Amniotic stem cell (primary cell): ENCODE measurements at places on chromosomes 7 and 10.

- no peak for DNase-seq
Observed at GRCh38 chr10:10687751-10688150, 329.9 kb upstream of the CELF2 start.

DNA sequence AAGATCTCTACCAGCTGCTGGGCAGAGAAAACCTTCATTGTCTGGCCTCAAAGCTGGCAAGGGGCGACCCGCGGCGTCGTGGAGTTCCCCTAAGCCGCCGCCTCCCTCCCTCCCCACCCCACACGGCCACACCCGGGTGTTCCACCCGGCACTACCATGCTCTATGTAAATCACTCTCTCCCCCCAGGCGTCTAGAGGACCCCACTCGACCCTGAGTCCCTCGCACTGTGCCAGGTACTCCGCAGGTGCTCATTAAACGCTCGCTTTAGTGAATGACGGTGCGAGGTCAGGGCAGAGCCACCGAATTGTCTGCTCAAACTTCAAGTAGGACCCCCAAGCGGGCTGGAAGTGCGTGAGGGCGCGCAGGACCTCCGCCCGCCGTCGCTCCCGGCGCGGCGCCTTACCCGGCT lies 628 bp downstream of the PARP12 start:
- DNase-seq, result no peak

DNA sequence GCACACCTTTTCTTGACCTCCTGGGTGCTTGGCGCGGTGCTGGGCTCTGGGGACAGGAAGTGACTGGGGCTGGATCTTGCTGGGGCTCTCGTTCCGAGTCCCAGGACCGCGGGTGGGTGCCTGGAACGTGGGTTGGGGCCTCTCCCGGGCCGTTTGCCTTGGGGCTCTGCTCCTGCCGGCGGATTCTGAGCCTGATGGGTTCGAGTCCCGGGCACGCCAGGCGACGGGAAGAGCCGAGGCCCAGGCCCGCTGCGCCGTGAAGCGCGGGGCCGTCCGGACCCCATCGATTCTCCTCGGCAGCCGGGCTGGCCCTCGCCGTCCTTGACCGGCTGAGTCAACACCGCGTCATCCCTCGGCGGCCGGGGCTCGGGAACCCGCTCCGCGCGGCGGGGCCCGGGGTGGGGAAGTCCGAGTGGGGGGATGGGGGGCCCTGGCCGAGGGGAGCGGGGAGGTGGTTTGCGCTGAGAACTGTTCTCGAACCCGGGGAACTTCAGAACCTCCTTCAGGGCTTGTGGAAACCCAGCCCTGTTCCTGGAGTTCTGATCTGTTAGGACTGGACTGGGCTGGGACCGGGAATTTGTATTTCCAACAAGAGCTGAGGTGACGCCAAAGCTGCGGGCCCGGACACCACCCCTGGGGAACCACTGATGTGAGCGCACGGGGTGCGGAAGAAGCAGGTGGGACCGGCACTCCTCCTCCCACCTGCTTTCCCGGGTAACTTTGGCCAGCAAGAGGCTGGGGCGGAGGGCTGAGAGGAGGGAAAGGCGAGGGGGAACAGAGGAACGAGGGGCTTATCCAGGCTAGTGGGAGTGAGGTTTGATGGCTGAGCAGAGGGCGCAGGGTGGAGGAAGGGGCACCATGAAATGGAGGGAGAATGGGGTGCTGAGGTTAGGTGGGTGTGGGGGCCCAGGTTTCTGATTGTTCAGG lies 6.2 kb downstream of the HHEX start:
- peak; percentile 39 for DNase-seq

GRCh38 chr10:74255214-74255613 lies 104.2 kb downstream of the ADK start:
- DNase-seq, result no peak

- no peak for DNase-seq
Observed at GRCh38 chr10:118968060-118968459, 61.5 kb upstream of the NANOS1 start.

DNA sequence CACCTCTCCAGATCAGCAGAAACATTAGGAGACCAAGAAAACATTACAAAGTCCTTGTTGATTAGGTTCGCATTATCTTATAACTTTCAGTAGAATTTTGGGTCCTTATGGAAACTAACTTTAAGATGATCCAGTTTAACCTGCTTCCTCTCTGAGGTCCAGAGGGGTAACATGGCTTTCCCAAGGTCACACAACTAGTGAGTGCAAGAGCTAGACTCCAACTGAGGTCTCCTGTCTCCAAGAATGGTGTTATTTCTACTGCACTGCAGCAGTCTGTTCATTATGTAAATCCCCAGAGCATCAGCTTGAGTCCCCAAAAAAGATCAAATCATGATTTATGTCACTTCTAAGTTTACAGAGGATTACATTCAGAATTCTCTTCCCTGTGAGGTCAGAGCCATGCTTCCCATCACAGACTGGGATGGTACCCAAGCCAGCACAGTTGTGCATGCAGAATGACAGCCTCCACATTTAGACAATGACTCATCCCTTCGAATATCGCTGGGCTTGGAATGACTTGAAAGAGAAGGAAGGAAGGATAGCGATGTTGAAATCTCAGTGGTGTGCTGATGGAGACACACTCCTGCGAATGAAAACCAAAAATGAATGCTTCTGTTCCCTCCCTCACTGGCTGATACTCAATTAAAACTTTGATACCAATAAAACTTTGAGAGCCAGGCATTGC lies 163.1 kb upstream of the PLXNA4 start:
- DNase-seq, result peak; percentile 28

- no peak for DNase-seq
Observed at GRCh38 chr10:97428572-97428981, 2.6 kb downstream of the PGAM1 start.

GRCh38 chr10:64503429-64503828 lies 982.2 kb downstream of the REEP3 start:
- no peak for DNase-seq

DNA sequence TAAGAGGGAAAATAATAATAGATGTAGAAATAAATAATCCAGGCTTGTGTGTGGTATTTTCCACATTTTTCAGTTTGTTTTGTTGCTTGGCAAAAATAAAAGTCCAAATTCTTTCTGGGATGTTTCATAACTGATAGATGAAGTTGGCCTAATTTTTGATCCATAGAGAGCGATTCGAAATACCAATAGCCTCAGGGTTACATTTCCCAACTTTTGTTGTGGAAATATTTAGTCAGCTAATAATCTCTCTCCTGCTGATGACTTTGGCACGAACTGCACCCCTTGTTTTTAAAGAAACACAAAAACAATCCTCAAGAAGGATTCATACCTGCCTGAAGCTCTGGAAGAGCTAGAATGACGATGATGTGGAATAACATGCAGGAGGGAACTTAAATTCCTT lies 483.2 kb downstream of the ADRA2A start:
- no peak for DNase-seq

- DNase-seq, result no peak
Observed at GRCh38 chr7:124323597-124323996, 290.7 kb upstream of the TMEM229A start.

DNA sequence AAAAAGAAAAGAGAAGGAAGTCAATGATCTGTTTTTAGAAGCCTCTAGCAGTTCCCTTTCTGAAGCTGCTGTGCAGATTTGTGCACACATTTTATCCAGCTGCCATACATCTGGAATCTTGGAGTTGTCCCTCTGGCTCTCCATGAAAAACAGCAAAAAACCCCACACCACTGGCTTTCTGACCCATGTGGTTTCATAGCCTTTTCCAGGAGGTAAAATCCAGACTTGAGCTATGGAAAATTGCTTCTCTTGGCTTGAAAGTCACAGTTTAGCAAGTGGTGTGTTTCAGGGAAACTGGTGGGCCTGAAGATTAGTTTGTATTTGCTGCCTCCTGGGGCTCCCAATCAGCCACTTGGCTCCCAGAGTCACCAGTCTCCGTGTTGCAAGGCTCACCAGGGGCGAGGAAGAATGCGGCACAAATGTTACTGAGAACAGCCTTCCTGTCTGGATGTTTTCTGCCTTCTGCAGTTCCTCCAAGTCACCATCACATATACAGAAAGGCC lies 50.1 kb upstream of the ADRB1 start:
- DNase-seq, result no peak

DNA sequence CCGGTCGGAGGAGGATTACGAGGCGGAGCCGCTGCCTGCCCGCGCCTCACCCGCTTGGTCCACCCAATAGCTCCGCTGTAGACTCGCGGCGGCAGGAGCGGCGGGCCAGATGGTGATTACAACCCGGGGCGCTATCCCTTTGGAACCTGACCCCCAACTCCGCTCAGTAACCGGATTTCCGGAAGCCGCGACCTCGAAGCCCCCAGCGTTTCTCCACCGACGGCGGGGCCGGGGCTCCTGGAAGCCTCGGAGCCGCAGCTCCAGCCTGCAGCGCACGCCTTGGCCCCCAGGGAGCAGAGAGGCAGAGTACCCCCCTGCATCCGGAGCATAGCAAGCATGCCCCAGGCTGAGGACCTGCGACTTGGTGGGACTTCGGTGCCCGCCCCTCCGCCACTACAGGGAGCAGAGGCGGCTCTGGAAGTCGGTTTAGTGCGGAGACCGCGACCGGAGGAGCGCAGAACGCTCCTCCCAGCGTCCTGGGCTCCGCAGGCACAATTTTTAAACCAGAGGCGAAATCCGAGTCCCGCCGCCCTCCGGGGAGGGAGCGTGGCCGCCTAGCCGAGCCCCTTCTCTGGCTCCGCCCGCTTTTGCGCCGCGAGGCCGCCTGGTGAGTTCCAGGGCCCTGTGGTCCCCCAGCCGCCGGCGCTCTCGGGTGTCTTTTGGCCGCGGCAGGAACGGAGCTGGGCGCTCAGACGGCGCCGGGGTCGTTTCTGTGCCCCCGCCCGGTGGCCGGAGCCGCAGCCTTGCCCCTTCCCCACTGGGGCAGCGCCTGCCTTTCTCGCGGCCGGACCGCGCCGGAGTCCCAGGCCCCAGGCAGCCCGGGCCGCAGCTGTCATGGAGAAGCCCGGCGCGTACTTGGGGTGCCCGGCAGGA lies 28.2 kb upstream of the BMS1 start:
- no peak for DNase-seq

DNA sequence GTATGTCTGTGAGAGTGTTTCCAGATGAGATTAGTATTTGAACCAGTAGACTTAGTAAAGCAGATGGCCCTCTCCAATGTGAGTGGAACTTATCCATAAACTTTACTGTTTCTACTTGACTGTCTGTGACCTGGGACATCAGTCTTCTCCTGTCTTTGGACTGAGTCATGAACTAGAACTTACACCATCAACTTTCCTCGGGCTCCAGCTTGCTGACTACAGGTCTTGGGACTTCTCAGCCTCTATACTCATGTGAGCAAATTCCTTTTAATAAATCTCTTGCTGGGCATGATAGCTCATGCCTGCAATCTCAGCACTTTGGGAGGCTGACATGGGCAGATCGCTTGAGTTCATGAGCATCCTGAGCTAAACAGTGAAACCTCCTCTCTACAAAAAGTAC lies 25.7 kb upstream of the WAPL start:
- no peak for DNase-seq

- DNase-seq, result no peak
Observed at GRCh38 chr10:97034958-97035769, 150.6 kb downstream of the SLIT1 start.

- DNase-seq, result no peak
Observed at GRCh38 chr10:127408112-127408710, 140.9 kb upstream of the NPS start.

GRCh38 chr10:88152728-88153133 lies 289.3 kb downstream of the PTEN start:
- DNase-seq, result peak; percentile 97

GRCh38 chr7:35037211-35037525 lies at the start of gene DPY19L1:
Gene DPY19L1 (minus strand): TSS chr7:35037485. CDS start chr7:35037394, 91 bp downstream.
- DNase-seq, result no peak

GRCh38 chr10:114337510-114338462 lies 66.5 kb downstream of the AFAP1L2 start:
- DNase-seq, result no peak

DNA sequence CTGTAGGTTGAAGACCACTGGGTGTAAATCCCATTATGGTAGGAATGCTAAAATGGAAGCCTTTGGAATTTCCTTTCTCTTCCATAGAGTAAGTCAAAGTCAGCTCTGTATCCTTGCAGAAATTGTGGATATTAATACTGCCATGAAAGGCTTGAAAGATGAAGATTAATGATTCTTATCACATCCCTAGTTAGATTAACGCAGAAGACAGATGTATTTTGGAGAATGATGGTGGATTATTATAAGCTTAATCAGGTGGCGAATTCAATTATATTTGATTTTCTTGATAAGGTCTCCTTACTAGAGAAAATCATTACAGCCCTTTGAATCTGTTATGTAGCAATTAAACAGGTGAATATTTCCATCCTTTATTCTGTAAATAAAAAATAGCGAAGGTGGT lies 270.1 kb downstream of the PHF14 start:
- DNase-seq, result no peak

DNA sequence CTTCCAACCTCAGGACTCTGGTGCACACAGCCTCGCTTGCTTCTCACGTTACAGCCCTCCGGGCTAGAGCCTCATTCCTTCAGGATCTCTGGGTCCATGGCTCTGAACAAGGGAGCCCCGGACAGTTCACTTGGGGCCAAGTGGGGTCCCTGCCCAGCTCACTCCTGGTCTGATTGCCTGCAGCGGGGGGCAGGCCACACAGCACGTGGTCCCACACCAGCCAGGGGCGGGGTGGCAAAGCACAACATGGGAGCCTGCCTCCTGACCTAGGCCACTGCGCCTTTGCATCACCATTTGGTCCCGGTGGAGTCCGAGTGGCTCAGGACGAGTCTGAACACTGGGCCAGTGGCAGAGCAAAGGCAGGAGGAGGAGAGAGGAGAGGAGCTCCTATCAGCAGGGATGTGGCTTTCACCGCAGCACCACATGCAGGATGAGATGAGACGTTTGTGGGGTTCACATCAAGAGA lies 13.4 kb upstream of the CRYGN start:
- no peak for DNase-seq

- no peak for DNase-seq
Observed at GRCh38 chr10:87546971-87547413, 42.3 kb downstream of the MINPP1 start.

DNA sequence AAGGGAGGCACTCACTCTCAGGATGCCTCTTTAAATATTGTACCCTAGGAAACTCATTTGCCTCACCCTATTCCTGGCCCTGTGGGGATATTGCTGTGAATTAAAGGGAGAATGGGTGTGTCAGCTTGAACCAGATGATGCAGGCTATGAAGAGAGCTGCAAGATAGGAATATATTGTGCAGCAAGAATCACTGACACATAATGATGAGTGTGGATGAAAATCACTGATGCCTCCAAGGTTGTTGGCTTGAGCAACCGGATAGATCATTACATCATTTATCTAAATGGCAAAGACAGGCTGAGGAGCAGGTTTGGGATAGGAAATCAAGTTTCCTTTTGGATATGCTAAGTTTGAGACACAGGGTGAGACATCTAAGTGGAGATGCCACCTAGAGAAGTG lies 6.2 kb downstream of the SLC26A4 start:
- no peak for DNase-seq

GRCh38 chr7:94332571-94332970 lies 62.1 kb upstream of the COL1A2 start:
- no peak for DNase-seq
